Natural killer cell (primary cell): ENCODE measurements at places on chromosomes 2 and 18. TPM values are rescaled to one million over a fixed set of nuclear protein-coding genes. Genes with fewer than 3 reads are reported as not detected.

Gene C2orf81
- 1.7 TPM for total RNA-seq

Gene TNFAIP6
- not detected for total RNA-seq

Gene CAPN14
- not detected for total RNA-seq

Gene G6PC2
- not detected for total RNA-seq

Gene TEKT4
- total RNA-seq = not detected

Gene BOLL
- total RNA-seq = not detected

Gene ASTL
- 8.8 TPM for total RNA-seq

Gene ALPP
- 0.30 TPM for total RNA-seq
